Skeletal muscle tissue (tissue), 5 donors: ENCODE measurements at places on chromosomes 16 and 17. TPM values are rescaled to one million over a fixed set of nuclear protein-coding genes. Genes with fewer than 3 reads are reported as not detected.

The LIMD2 gene
- 3.7 TPM for total RNA-seq

The ADORA2B gene
- total RNA-seq = 3.1 TPM

The TEX14 gene
- under 0.01 TPM for total RNA-seq

The TBC1D3 gene
- not detected for total RNA-seq

The KDM8 gene
- total RNA-seq = 2.1 TPM

The ABCC12 gene
- total RNA-seq = not detected

The NPIPB13 gene
- total RNA-seq = 3.7 TPM

The SLC16A11 gene
- total RNA-seq = not detected
